ENCODE measurements at places on chromosomes 4 and X. TPM values are rescaled to one million over a fixed set of nuclear protein-coding genes. Genes with fewer than 3 reads are reported as not detected.

Gene FAT4
- total RNA-seq: 29.0 TPM

Gene GDPD2
- total RNA-seq: not detected

Gene MAMLD1
- total RNA-seq: 0.92 TPM

Gene ADH1B
- total RNA-seq: 4,233 TPM

Gene VSIG1
- total RNA-seq: under 0.01 TPM

Gene CACNA1F
- not detected for total RNA-seq

Gene TCEAL4
- 74.1 TPM for total RNA-seq

Gene MPP1
- total RNA-seq: 23.0 TPM

Gene NLRP2B
- not detected for total RNA-seq

Gene SPOCK3
- 1.1 TPM for total RNA-seq

Gene KCNE5
- total RNA-seq: 0.25 TPM

Gene AMTN
- total RNA-seq: not detected

Gene RTL3
- not detected for total RNA-seq

Gene DDX60
- 21.5 TPM for total RNA-seq

Gene USO1
- 104 TPM for total RNA-seq

Gene CFP
- total RNA-seq: 0.13 TPM

Gene FRG1
- total RNA-seq: 28.7 TPM

Gene PWWP3B
- 0.06 TPM for total RNA-seq

Gene GAB3
- 4.1 TPM for total RNA-seq

Gene MID1IP1
- 46.4 TPM for total RNA-seq

Gene P2RY4
- not detected for total RNA-seq

Gene ETNPPL
- not detected for total RNA-seq

Gene MAOB
- total RNA-seq: 0.13 TPM

Gene HS3ST1
- total RNA-seq: 2.5 TPM

Gene AWAT2
- 0.13 TPM for total RNA-seq

Gene HMGB3
- 16.0 TPM for total RNA-seq

Gene UGT2A3
- total RNA-seq: not detected

Gene ADGRG4
- total RNA-seq: not detected

Gene PABPC1L2B
- total RNA-seq: not detected

Gene MAGEB2
- total RNA-seq: not detected

Gene WDR13
- 154 TPM for total RNA-seq

Gene FRAS1
- total RNA-seq: 0.37 TPM

Gene NIPAL1
- 0.13 TPM for total RNA-seq

Gene PRR32
- total RNA-seq: not detected

Gene LIMCH1
- 58.1 TPM for total RNA-seq

Gene MND1
- total RNA-seq: 6.9 TPM

Gene GLRA3
- 0.13 TPM for total RNA-seq
